ENCODE measurements at places on chromosomes 5 and 9.

DNA sequence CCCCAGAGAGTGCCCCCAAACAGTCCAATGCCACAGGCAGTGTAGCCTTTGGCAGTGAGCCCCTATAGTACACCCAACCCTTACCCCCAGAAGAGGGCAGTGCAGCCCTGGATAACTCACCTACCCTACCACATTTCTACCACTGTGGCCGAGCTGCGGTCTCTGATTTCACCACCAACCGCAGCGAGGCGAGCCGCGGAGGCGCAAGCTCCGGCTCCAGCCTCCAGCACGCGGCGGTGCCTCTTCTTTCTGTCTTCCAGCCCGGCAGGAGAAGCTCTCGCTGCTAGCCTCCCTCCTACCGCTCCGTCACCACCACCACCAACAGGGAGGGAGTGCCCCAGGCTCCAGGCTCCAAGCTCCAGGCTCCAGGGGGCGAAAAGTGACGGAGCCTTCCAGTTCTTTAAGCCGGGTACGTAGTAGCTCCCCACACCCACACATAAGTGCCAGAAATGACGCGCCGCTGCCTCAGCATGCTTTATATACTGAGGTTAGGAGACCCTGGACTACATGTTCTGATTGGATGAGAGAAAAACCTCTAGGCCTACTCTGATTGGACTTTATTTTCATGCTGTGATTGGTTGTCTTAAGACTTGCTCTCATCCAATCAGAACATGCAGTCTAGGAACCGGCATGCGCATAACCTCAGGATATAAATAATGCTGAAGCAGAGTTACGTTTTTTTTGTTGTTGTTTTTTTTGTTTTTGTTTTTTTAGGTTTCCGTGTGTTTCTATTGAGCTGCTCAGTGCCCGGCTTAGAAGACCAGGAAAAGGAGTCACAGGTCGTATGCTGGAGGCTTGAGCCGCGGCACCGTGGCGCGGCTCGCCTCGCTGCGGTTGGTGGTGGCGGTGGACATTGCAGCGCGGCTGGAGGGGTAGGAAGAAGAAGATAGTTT is at the start of gene PCAT7:
PCAT7 (plus strand) TSS at position 645 of the 893 bp plus-strand sequence.
- DNase-seq, result no peak

DNA sequence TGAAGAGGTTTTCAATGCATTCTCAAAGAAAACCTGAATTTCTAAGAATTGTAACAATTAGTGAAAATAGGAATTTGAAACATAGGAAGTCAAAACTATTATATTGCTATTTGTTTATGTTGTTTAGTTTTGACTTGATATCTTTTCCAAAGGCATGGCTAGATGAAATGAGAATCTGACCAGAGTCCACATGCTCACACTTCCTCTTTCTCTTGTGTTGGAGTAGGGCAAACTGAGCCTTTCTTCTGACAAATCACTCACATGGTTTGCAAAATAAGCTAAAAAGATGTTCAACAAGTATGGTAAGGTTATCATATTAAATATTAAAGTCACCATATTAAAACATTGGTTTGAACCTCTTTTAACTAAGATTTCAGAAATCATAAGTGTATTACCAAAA is 512.6 kb downstream of the ISL1 start:
- DNase-seq, result no peak

GRCh38 chr5:87827539-87827938 is 414.8 kb upstream of the CCNH start:
- DNase-seq, result no peak

GRCh38 chr5:116756531-116756930 is 181.9 kb upstream of the SEMA6A start:
- no peak for DNase-seq

GRCh38 chr9:131177898-131178297 is 52.5 kb downstream of the NUP214 start:
- no peak for DNase-seq

- DNase-seq, result no peak
Measured at GRCh38 chr5:172571413-172571812, 69.7 kb upstream of the NEURL1B start.

DNA sequence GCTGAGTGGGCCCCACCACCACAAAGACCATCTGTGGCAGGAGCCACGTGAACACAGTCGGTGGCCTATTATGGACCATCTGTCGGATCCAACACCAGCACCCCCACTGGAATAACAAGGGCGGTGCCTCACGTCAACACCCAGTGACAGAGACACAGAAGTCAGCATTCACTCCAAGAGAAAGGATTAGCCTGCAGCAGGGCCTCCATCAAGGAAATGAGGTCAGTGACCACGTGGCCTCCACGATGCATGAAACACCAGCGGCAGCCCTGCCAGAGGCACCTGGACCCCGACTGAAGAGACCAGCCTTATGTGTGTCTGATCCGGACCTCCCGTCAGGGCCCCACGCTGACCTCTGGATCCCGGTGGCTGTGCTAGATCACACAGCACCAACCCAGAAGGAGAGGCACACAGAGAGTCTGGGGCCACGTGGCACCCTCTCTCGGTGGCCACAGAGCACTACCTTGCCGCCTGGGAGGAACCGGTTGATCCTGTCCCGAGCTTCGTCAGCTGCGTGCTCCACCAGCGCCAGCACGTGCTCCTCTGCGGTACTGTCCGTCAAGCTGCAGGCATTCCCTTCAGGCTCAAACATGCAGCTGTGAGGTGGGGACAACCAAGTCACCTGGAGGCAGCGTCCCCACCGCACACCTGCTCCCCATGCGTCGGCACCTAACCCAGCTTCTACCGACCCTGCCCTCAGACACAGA is 9.0 kb downstream of the BRD9 start:
- no peak for DNase-seq

- DNase-seq, result no peak
Measured at GRCh38 chr5:115236599-115236998, 26.1 kb downstream of the PGGT1B start.
